ENCODE measurements at places on chromosomes 6 and 20.

- no peak for DNase-seq
Observed at GRCh38 chr6:150076196-150076893, 7.4 kb upstream of the ULBP3 start.

- no peak for DNase-seq
Observed at GRCh38 chr6:28537509-28538140, 11.9 kb downstream of the GPX5 start.

DNA sequence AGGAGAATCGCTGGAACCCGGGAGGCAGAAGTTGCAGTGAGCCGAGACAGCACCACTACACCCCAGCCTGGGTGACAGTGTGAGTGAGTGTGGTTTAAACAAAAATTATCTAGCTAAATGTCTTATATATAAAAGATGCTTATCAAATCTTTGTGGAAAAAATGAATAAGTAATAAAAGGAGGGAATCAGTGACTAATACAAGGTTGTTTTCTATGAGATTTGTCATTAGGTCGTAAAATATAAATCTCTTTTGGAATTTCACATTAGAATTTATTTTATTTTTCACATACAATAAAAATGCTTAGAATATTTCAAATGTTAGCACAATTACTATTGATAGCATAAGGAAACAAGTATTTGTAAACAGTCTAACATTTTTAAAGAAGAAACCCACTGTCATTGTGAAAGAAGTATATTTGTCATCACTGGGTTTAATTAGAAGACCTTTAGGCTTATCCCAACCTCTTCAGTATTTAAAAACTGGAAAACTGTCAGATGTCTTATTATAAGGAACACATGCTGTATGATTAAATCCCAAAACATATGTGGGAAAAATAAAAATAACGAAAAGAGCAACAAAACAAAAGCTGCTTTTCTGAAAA is 47.1 kb downstream of the ASCC3 start:
- DNase-seq: no peak

DNA sequence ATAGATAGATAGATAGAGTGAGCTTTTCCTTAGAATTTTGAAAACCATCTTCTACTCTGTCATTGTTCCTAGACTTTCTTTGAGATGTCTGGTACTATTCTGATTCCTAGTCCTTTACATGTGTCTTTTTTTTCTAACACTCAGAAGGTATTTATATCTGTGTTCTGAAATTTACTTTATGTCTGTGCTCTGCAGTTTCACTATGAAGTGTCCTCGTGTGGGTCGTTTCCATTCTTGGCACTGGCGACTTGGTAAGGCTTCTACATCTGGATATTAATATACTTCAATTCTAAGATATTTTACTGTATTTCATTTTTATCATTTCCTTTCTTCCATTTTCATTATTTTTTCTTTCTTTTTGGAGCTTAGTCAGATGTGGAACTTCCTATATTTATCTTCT is 87.0 kb downstream of the FHL5 start:
- no peak for DNase-seq

GRCh38 chr6:75424618-75425548 is 68.7 kb downstream of the FILIP1 start:
- no peak for DNase-seq

DNA sequence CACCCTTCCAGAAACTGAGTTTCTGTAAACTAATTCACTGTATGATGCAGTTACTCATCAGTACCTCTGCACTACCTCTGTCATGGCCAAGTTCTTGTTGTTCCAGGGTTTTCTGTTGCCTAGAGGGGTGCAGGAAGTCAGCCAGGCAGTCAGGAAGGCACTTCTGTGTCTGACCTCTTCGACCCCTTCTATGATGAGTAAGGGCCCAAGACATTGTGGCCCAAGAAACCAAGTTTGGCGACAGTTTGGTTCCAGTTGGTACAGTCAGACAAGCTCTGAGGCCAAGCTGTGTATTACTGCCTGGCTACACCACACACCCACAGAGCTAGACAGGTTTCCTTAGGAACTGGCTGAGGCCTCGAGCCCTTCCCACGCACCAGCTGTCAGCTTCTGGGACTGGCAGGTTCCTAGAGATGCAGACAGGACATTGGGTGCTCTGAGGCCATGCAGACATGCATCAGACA is 41.2 kb downstream of the TRAF3IP2 start:
- DNase-seq: no peak

- DNase-seq: no peak
Observed at GRCh38 chr20:4111440-4112411, 96.4 kb upstream of the RNF24 start.

- no peak for DNase-seq
Observed at GRCh38 chr6:2469428-2469827, 224.0 kb upstream of the GMDS start.

DNA sequence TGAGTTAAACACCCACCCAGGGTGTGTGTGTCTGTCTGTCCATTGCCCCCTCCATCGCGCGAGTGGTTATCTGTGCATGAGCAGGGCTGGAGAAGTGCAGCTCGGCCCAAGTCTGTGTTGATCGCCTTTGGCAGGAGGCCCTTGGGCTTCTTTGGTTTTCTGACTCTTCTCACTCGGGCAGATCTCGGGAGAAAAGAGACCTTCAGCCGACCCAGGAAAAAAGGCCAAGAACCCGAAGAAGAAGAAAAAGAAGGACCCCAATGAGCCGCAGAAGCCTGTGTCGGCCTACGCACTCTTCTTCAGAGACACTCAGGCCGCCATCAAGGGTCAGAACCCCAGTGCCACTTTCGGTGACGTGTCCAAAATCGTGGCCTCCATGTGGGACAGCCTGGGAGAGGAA is 132.9 kb downstream of the JPH2 start:
- no peak for DNase-seq

DNA sequence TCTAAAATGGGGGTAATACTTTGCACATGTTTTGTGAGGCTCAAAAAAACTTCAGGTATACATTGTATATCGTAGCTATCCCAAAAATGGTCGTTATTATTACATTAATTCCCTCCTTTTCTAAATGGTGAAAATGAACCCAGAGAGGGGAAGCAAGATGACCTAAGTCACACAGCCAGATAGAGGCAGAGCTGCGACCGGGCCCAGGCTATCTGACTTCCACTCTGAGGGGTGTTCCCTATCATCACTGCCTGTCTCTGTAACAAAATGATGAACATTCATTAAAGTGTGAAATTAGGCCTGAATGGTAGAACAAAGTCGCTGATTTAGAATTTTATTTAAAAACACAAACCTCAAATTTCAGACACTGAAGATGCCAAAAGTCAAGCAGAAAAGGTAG is 29.1 kb upstream of the RIMS4 start:
- no peak for DNase-seq

- no peak for DNase-seq
Observed at GRCh38 chr20:62694106-62694505, 14.5 kb upstream of the NTSR1 start.

GRCh38 chr6:85127696-85128243 is 322.1 kb upstream of the NT5E start:
- no peak for DNase-seq

- DNase-seq: no peak
Observed at GRCh38 chr20:48193627-48194425, 408.5 kb upstream of the SULF2 start.

- DNase-seq: no peak
Observed at GRCh38 chr6:147058786-147059385, 145.3 kb upstream of the STXBP5 start.

GRCh38 chr6:111586554-111586953 is 19.1 kb downstream of the TRAF3IP2 start:
- no peak for DNase-seq

GRCh38 chr6:87340230-87340629 is 4.4 kb upstream of the C6orf163 start:
- DNase-seq: no peak

DNA sequence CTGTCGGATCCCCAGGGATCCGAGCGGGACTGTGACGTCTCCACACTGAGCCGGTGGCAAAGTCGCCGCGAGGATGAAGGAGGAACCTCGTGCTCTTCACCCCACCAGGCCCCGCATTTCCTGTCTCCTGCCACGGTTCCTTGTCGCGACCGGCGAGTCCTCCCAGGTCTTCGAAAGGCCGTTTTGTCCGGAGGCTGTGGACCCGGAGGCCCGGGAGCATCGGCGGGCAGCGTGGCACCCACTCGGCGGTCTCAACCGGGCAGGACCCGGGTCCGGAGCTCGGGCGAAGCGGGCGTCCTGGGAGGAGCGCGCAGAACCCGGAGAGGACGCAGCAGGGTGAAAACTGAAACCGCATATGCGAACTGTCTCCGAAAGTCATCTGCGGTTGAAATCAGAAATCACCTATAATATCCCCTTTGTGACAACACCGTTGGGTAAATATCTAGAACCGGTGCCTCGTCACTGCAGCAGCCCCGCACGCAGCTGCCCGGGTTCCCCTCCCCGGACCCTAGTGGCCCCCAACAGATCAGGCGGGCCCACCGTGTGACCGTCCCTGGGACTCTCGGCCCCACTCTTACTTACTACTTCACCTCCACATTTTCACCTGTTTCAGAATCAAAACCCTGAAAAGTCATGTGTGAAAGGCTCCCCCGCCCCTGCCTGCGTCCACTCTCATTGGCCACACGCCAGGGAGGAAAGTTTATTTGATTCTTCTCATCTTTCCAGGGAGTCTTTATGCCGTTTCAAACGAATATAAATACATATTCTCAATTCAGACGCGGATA is 3.1 kb upstream of the ULBP2 start:
- no peak for DNase-seq

- no peak for DNase-seq
Observed at GRCh38 chr20:1656844-1657243, 735 bp downstream of the SIRPG start.

DNA sequence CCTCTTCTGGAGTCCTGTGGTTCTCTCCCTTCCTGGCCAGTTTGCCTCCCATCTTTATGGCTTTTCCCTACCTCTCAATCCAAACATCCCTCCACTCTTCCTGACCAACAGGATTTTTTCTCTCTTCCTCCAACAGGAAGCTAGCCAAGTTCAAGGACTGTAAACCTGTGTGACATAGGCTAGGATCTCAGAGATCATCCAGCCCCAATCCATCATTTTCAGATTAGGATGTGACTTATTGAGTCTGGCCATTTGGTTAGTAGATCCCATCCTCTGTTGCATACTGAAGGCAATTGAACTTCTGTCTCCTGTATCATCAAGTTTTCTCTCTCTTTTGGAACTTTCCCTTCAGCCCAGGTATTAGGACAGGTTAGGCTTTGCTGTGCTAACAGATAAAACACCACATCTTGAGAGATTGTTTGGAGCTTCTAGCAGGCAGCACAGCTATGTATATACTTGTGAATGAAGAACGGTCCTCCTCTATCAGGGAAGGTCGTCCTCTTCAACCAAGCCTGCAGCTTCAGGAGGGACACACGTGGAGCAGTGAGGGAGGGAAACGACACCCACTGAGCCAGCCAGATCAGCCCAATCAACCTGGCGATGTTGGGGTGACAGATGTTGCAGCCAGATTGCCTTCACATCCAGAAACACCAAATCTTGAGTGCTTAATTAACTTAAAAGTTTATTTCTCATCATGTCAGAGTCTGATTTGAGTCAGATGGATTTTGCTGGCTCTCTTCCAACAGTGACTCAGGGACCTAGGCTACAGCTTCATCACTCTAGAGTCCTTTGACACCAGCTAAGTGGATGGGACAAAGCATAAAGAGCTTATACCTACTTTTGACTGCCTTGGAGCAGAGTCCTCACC is 106.8 kb downstream of the GJA10 start:
- DNase-seq: peak; percentile 49

- no peak for DNase-seq
Observed at GRCh38 chr20:54112221-54112884, 42.0 kb upstream of the BCAS1 start.

GRCh38 chr6:166855416-166855815 is 100.9 kb downstream of the RNASET2 start:
- DNase-seq: no peak

GRCh38 chr6:18835976-18836375 is 448.8 kb downstream of the RNF144B start:
- no peak for DNase-seq

DNA sequence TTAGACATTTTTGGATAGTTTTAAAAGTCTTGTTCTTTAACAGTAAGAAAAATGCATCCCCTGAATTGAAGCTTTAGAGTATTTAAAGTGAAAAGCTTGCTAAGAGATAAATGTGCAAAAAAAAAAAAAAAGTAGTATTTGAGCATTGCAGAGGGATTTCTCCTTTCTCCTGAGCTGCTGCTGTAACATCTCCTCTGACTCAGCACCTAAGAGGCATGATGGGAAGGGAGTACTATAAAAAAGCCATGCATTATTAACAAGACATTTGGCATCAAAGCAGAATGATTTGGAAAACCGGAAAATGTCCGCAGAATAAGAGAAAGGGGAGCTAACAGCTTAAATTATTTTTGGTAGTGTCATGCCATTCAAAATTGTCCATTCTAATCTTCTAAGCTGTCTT is 27.9 kb downstream of the B4GALT5 start:
- DNase-seq: peak; percentile 75

GRCh38 chr6:52995913-52996645 is 995 bp upstream of the GSTA4 start:
- DNase-seq: peak; percentile 65

DNA sequence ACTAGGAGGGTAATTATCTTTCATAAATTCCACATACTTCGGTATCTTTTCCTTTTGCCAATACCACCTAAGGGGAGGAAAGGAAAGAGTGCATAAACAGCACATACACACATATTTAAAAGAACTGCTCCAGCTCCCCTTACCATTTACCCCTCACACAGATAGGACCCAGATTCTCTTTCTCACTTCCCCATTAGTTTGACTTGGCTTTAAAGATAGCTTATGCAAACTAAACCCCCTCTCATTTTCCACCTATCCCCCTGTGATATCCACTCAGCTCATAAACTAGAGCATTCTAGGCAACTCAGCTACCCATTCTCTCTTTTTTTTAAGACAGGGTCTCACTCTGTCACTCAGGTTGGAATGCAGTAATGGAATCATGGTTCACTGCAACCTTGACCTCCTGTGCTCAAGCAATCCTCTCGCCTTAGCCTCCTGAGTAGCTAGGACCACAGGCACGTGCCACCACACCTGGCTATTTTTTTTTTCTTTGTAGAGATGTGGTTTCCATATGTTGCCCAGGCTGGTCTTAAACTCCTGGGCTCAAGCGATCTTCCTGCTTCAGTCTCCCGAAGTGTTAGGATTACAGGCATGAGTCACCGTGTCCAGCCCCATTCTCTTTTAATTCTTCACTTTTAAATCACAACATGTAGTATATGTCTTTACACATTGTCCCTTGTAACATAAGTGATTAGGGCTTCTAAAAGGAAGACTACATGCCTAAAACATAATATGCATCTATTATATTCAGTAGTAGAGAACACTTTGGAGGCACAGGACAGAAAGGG is 4.0 kb downstream of the FUCA2 start:
- no peak for DNase-seq

- DNase-seq: no peak
Observed at GRCh38 chr20:24744747-24745146, 204.3 kb upstream of the CST7 start.
